ENCODE measurements at places on chromosomes 2 and 18. TPM values are rescaled to one million over a fixed set of nuclear protein-coding genes. Genes with fewer than 3 reads are reported as not detected.

GRCh38 chr2:204670124-204670523, 124.8 kb downstream of the PARD3B start:
- no peak for DNase-seq
- no peak overlapping the region for H3K27ac ChIP-seq
- no peak overlapping the region for H3K4me3 ChIP-seq
- no peaks in the 10 kb centered on the region for H3K4me1 ChIP-seq
- no peaks in the 10 kb centered on the region for H3K27me3 ChIP-seq

DNA sequence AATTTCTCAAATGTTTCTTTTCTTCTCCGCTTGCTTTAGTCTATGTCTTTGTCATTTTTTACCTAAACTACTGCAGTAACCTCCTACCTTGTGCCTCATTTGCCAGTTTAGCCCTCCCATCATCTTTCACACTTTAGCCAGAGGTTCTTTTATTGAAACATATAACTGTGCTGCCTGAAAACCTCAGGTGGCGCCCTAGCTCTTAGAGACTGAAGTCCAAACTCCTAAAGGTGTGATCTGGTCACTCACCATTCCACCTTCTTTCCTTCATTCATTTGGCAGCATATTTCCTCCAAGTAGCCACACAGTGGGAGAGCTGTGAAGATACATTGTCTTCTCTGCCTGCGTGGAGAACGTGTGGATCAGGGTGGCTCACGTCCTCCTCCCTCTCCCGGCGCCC, 98.2 kb upstream of the MAPRE2 start:
- DNase-seq, result no peak
- no peak overlapping the region for H3K27ac ChIP-seq
- no peak overlapping the region for H3K4me3 ChIP-seq
- no peaks in the 10 kb centered on the region for H3K36me3 ChIP-seq

IL18RAP gene
- total RNA-seq, result 5.2 TPM

IFIH1 gene
- total RNA-seq, result 0.91 TPM

CCBE1 gene
- 0.13 TPM for total RNA-seq

CXCR1 gene
- not detected for total RNA-seq
